ENCODE measurements at places on chromosomes 3 and 15.

DNA sequence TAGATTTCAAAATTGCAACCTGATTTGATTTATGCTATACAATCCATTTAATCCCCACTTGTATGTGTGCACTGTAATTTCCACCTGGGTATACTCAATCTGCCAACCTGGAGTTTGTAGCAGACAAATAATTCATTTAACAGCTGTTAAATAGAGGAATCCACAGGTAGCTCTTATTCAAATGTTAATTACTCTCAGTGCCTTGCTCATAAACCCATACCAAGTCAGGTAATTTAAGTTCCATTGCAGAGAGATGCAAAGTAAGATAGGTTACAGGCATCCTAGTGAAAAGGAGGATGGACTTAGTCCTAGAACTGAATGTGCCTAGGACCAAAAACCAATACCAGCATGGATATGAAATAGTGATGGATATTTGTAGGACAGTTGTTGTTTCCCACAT, 674.2 kb downstream of the TBL1XR1 start:
- DNase-seq = no peak

DNA sequence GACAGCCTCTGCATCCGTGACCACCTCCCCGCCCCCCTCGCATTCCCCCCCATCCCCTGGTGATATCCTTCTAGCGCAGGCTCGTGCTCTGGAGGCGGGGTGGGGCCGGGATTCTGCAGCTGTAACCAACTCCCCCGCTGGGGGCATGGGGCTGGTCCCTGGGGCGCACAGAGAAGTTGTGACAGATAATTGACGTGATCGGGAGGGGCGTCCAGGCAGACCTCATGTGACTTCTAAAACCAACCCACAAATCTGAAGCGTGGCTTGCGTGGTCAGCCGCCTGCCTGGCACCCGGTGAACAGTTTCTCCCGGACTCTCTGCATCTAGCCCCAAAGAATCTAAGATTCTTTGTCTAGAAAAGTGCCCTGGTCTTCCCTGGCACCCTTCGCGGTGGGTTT, 100.6 kb upstream of the IGF1R start:
- DNase-seq = no peak

- DNase-seq = no peak
Observed at GRCh38 chr3:131944676-131945075, 90.1 kb downstream of the CPNE4 start.

DNA sequence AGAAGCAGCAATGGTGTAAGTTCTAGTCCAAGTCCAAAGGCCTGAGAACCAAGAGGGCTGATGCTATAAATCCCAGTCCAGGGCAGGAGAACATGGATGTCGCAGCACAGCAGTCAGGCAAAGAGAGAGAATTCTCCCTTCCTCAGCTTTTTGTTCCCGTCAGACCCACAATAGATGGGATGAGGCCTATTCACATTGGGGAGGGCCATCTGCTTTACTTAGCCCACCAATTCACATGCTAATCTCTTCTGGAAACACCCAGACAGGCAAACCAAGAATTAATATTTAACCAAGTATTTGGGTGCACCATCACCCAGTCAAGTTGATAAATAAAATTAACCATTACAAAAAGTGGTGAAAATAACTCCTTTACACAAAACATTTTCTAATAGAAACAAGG, 511.7 kb upstream of the UBE2E2 start:
- no peak for DNase-seq

- DNase-seq = no peak
Observed at GRCh38 chr3:108025177-108025576, 65.7 kb downstream of the CD47 start.

- DNase-seq = no peak
Observed at GRCh38 chr3:55524565-55525244, 37.6 kb upstream of the WNT5A start.
